HCT116 (cell line): ENCODE measurements at places on chromosomes 12 and 14. TPM values are rescaled to one million over a fixed set of nuclear protein-coding genes. Genes with fewer than 3 reads are reported as not detected.

The TPH2 gene
- not detected for total RNA-seq

DNA sequence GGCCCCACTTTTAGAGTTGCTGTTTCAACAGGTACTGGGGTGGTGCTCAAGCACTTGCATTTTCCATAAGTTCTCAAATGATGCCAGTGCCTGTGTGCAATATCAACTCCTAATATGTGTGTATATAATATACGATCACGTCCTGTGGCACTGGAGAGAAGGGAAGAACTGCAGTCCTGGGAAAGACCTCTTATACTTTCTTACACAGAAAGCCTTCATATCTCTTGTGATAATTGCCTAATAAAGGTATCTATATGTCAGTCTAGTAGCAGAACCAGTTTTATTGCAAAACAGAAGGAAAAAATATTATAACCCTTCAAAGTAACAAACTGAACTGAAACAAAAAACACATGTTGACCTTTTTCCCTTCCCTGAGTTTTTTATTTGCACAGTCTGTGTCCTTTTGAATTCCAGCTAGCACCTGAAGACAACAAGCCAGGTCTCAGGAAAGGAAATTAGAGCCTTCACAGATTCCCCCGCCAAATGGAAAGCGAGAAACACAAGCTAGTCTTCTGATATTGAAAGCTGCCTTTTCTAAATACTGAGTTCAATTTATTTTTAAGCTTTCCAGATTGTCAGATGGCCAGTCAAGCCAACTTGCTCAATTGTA is 44.4 kb downstream of the IGF1 start:
- no peak for DNase-seq

- no peak for DNase-seq
These were observed 18.1 kb upstream of the MAPKAPK5 start for GRCh38 chr12:111823891-111824290.

The NR4A1 gene
- total RNA-seq = 35.3 TPM

GRCh38 chr14:52110441-52111086 is 41.7 kb upstream of the NID2 start:
- no peak for DNase-seq

- no peak for DNase-seq
These were observed 24.3 kb downstream of the DACT1 start for GRCh38 chr14:58662018-58662417.

DNA sequence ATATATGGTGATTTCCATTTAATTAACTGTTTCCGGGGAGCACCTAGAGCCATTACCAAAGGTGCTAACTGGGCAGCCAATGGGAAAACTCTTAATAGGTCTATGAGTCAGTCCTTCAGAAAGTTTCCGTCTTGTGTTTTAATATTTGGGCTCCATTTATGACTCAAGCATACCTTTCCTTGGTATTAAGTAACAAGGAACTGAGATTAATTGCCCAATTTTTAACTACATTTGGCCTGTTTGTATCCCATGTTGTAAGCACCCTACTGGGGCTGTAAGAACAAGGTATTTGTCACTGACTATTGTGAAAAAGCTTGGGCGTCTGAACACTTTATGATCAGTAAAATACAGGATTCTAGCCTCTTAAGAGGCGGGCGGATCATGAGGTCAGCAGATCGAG is 62.8 kb upstream of the FOXN3 start:
- DNase-seq = no peak

DNA sequence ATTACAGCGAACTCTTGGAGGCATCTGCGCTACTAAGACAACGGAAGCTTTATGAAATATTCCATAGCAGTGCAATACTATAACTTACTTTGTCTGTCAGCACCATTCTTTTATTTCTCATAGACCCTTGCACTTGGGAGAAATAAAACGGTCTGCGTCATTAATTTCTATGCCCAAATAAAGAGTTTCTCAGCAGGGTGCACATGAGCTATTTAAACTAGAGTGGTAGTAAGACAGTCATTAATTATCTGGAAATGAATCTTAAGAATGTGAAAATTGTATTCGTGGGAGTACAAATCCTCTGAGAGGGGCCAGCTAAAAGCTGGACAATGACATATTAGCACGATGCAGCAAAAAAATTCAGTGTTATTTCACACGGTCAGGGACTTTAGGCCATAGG is 903.4 kb upstream of the FOXG1 start:
- DNase-seq = no peak

GRCh38 chr12:80565271-80565670 is 121.2 kb downstream of the PTPRQ start:
- DNase-seq = no peak

DNA sequence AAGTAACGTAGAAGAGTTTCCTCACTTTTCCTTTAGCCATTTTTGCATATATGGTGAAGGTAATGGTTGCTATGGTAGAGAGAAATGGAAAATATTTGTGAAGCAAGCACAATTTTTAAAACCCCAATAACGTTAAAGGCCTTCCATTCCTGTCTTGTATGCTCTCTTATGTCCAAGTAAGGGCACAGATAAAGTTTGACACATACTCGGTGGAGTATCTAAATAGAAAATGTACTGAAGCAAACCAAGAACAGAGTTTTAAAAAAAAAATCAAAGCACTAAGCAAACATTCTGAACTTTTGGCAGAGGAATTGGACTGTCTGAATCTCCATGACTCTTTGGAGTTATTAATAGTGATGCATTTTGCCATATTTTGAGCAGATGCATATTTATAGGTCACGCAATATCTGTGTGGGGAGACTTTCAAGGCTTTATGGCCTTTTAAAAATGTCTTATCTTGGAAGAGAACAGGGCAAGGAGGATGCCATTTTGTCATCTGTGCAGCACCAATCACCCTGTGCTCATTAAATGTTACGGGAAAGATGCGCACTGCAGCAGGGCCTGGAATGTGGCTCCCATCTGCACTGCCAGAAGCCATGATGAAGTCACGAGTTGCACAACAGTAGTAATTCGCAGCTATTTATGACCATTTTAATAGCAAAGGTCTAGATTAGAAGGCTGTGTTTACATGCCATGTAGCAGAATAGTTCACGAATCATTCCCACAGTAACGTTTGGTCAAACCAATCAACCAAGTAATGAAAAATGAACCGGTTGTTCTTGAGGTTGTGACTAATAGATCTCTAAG is 23.3 kb upstream of the AMIGO2 start:
- no peak for DNase-seq

The SYT1 gene
- 44.9 TPM for total RNA-seq

GRCh38 chr12:6632026-6632983 is 3.5 kb downstream of the LPAR5 start:
- DNase-seq = no peak

- DNase-seq = no peak
These were observed 7.7 kb downstream of the ALKBH2 start for GRCh38 chr12:109085590-109085989.

The NPAS3 gene
- total RNA-seq = not detected

DNA sequence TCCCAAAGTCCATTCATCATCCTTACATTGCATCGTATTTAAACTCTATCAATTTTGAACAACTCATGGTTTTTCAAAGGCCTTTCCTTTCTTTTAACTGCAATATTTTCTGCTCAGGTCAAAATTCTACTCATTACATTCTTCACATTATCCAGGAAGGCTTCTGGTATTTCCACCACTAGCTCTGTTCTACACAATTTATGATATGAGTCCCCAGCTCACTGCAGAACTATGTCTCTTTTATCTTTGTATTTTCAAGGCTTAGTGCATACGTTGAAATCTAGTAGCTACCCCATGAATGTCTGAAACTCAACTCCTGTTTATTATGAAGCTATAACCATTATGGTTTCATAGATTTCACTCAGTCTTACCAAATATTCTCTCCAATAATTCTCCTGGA is 282.9 kb downstream of the DUSP6 start:
- no peak for DNase-seq

The NTS gene
- not detected for total RNA-seq

The MON2 gene
- total RNA-seq = 30.7 TPM

- no peak for DNase-seq
These were observed 11.6 kb downstream of the ZNF219 start for GRCh38 chr14:21086908-21087293.

DNA sequence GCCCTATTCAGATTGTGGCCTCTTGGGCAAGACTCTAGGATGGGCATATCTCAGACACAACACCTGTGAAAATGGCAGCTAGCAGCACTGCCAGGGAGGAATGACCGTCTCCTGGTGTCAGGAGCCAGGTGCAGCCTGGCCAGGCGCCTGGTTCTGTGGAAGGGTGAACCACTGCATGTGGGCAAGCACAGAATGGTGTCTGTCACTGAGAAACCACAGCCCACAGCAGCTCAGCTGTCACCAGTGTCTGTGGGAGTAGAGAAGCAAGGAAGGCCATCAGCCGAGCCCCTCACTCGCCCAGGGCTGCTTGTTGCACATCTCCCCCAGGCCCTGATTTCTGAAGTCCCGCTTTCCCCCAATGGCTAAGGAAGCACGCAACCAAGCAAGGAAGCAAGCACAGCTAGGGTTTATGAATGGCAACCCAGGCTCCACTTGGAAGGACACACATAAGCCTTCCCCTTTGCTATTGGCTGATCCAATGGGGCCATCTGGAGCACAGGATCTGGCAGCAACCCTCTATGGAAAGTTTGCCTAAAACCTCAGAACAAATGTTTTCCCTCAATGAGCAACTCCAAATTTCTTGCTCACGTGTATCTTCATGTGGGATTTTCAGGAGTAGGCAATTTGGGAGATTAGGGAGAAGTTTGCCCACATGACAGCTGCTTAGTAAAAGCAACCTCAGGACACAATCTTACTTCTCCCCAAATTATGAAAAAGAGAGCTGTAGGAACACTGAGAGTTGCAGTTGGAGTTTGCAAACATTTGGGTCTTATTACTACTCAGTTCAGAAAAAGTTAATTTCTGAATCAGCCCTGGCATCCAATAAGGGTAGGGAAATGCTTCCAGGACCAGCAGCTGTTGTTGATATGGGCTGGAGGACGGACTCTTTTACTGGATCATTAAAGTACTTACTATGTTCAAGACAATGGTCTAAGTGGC is 44.7 kb downstream of the GPHB5 start:
- DNase-seq = no peak

The MGAT4C gene
- total RNA-seq = not detected

- no peak for DNase-seq
These were observed 233.6 kb upstream of the RMST start for GRCh38 chr12:97229004-97229403.

The ABCD4 gene
- 45.3 TPM for total RNA-seq

GRCh38 chr12:90322006-90322405 is 613.4 kb upstream of the ATP2B1 start:
- no peak for DNase-seq

- DNase-seq = peak; percentile 76
These were observed at the start of gene BCL2L2 for GRCh38 chr14:23306412-23307145. Gene BCL2L2 (plus strand): TSS chr14:23306833. CDS start chr14:23307768, 935 bp downstream.

DNA sequence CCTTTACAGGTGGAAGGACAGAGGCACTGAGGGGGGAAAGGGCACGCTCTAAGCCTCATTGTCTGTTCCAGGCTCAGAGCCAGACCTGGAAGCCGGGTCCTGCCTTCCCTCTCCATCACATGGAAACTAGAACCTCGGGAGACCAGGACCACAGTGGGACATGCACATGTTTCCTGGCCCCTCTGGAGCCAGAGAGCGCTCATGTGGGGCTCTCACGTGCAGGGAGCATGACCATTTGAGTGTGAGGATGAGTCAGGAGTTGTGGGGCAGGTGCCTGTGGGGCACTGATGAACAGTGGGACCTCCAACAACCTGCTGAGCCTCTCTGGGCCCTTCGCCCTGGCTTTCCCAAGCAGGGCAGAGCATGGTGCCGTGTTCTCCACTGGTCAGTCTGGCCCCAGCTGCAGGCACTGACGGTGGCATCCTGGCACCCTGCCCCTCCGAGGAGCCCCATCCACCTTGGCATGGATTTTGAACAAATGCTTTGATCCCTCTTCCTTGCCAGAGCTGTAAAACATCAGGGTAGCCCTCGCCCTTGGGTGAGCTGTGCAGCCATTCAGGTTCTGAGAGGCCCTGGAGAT is 100.2 kb downstream of the RIN3 start:
- DNase-seq = no peak

The KRT71 gene
- not detected for total RNA-seq

The ABHD12B gene
- 0.74 TPM for total RNA-seq

DNA sequence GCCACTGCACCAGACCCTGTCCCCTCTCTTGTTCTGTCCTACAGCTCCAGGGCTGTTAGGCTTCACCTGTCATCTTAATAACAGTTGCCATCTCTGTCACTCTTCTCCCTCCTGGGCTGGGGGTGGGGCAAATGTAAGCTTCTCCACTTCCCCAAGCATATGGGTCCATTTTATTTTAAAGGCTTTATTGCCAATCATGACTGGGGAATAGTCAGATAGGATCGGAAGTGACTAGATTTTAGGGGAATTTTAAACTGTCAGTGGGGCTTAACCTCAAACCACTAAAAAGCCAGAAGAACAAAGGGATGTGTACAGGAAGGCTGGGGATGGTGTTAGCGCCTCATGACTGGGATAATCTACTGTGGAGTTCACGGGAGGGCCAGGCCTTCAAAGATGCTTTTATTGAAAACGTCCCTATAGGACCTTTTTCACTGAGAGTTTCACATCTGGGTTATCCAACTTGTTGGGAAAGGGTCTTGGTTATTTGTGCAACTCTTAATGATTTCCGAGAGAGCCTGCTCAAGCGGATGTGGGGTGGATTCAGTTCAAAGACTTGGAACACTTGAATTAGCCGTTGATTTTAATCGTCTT is 41.6 kb downstream of the CHST11 start:
- peak; percentile 16 for DNase-seq

- no peak for DNase-seq
These were observed 14.6 kb downstream of the CHST11 start for GRCh38 chr12:104471336-104471735.

DNA sequence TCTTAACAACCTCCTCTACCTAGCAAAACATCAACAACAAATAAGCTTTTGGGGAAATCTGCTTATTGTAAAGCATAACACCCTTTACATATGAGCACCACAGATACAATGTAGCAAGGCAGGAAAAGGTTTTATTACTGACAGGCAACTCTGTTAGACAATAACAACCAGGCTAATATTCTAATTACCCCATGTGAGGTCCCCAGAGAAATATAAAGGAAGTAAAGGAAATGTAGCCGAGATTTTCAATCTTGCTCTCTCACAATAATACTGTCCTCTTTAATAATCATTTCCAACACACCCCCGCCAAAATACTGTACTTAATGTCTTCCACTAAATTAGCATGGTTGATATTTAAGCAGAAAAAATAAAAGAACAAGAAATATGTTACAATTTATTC is 14.0 kb upstream of the INSM2 start:
- no peak for DNase-seq

The NKX2-8 gene
- 7.5 TPM for total RNA-seq

The NOS1 gene
- total RNA-seq = 0.22 TPM

DNA sequence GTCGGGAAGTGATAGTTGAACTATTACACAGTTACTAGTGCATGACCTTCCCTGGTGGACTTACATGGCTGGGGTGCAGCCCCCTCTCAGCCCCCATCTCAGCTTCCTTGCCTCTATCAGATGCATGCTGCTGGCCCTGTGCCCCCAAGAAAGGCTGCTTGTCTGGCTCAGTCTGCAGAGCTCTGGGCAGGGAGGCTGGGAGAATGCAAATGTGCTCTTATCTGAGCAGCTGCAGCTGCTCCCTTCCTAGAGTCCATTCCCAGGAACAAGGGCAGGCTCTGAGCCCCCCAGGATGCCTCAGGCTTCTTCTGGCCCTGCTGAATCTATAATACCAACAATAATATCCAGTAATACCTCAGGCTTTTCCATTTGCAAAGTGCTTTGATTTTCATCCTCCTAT is 218.1 kb upstream of the SRRM4 start:
- DNase-seq = no peak
